ENCODE measurements at places on chromosomes 5 and 9.

- DNase-seq: no peak
Measured at GRCh38 chr5:75677607-75678006, 39.6 kb downstream of the POC5 start.

- no peak for DNase-seq
Measured at GRCh38 chr9:102456562-102456961, 538.6 kb upstream of the CYLC2 start.

GRCh38 chr5:38715696-38716095 lies 130.1 kb upstream of the OSMR start:
- DNase-seq: no peak

DNA sequence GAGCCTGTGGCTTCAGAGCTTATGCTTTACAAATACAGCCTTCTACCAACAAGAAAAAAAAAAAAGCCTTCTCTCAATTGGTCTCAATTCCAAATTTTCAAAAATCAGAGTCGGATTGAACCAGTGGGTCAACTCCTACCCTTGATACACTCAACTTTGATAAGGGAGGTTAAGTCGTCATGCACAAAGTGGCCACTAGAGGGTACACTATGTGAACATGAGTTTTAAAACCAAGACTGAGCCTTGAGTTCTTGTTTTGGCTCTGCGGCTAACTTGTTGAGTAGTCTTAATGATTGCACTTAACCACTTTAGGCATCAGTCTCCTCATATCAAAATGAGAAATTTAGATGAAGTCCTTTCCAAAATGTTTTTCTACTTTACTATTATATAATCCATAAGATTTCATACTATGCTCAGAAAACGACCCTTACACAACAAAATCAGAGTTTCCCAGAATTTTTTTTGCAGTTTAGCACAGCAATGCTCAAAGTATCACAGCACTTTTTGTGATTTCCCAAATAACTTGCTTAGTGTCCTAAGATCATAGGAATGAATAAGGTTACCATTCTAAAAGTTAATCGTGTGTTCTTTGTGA lies 92.9 kb upstream of the MTAP start:
- no peak for DNase-seq

- no peak for DNase-seq
Measured at GRCh38 chr5:168228668-168229067, 62.8 kb upstream of the WWC1 start.
